MV-4-11 (cell line): ENCODE measurements at places on chromosomes 5 and 9.

DNA sequence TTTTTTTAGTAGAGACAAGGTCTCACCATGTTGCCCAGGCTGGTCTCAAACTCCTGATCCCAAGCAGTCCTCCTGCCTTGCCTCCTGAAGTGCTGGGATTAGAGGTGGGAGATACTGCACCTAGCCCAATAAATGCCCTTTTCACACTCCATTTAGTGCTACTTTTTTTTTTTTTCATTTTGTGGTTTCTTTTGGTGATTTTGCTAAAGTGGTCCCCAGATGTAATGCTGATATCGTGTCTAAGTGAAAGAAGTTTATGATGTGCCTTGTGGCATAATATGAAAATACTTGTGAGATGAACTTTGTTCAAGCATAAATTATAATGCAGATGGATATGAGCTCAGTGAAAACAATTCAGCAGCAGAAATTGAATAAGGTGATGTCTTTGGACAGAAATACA, 227.4 kb downstream of the ARHGAP26 start:
- DNase-seq, result no peak

- no peak for DNase-seq
These were observed 13.5 kb downstream of the RLN1 start for GRCh38 chr9:5326187-5326586.

DNA sequence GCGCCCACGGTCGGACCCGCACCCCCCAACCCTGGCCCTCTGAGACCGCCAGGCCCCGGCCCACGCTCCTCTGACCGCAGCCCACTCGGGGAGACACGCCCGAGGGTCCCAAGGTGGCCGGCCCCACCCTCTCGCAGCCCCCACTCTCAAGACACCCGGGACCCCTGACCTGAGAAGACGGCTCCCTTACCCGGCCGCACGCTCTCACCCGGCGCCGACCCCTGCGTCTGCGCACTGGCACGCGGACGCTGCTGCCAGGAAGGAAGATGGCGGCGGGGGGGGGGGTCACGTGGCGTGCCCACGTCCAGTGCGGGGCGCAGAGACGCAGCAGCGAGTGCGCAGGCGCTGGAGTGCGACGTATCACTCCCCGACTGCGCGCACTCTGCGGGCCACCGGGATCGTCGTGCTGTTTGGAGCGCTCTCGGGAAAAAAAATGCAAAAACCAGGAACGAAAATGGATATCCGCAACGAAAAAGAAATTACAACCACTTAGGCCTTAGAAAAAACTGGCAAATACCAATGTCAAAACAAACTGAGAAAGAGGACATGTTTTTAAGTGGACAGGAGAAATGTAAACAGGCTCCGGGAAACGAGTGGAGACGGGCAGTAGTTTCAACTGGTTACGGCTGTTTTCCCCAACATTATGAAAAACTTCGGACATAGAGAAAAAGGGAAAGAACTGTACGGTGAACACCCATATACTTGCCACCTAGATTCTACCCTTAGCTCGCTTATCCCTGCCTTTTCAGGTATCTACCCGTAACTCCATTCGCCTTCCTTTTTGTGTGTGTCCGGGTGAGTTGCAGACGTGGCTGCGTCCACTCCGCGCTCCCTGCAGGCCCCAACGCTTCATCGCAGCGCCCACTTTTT, at the start of gene MRPL36:
Gene MRPL36 (minus strand): TSS at position 236 of the 870 bp plus-strand sequence. CDS start 902 bp downstream, outside the sequence.
- peak; percentile 89 for DNase-seq

- DNase-seq, result no peak
These were observed 34.8 kb downstream of the ENC1 start for GRCh38 chr5:74605759-74606158.

DNA sequence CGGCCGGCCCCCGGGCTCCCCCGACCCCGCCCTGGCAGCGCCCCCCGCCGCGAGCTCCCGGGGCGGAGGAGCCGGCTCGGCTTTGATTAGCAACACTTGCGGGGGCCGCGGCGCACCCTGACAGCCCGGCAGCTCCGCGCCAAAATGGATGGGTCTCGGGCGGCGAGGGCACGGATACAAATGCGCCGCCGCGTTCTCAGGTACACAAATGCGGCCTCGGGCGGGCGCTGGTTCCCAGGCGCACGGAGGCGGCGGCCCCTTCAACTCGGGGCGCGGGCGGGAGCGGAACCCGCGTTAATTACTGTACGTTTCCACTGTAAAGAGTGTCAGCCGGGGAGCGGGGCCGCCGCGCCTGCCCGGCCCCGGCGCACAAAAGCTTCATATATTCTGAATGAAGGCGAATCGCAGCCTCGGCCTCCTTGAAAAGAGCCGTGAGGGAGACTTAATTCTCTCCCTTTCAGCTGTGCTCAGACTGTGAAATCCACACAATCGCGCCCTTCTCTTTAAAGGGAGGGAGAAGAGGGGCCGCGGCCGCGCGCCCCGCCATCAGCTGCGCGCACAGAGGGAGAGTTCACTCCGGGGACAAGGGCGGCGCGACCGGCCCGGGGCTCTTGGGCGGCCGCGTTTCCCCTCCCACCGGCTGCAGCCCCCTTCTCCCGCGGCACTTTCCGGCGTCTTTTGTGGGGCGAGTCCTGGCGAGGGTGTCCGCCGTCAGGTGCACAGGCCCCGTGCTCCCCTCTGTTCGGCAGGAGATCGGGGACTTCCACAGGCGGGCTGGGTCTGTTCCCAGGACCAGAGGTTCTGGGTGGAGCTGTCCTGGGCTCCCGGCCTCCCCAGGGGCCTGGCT, 27.0 kb downstream of the MSX2 start:
- no peak for DNase-seq

DNA sequence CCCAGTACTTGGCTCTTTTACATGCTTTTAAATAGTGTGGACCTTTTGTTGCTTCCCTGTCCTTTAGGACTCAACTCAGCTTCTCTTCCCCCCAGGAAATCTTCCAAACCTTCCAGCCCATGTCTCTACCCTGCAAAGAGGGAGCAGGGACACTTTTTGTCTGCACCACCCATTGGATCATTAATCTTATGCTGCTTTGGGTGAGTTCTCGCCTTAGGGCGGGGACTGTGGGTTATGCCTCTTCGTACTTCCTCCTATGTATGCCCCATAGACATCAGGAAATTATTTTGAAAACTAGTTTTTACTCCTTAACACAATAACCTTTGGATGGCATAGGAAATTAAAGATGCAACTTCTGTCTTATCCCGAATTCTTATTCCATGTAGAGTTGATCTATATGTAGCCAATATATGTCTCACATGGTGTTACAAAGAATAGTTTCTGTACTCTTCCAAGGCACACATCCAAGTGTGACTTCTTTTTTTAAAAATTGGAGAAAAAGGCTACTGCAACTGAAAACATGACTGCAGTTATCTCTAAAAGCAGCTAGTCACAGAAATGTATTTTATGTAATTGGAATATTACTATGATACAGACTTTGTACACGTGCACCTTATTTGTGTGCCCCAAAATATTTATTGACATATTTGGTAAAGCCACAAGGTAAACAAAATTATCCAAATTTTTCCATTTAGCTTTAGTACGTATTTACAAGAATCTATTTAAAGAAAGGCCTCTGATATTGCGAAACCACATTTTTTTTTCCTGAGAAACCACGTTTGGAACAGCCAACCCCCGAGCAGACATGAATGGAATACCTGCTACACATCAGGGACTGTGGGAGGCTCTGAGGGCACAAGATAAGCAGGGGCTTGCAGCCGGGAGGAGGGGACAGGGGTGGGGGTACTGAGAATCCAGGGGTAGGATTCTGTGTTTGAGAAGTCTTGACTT, 133.6 kb downstream of the WDR41 start:
- peak; percentile 42 for DNase-seq

GRCh38 chr9:16069671-16070454, 517.0 kb downstream of the CCDC171 start:
- no peak for DNase-seq

- no peak for DNase-seq
These were observed 75.7 kb upstream of the FBXW11 start for GRCh38 chr5:172082180-172082579.

- no peak for DNase-seq
These were observed 113.9 kb upstream of the BRINP1 start for GRCh38 chr9:119483153-119483552.

GRCh38 chr5:6446626-6447309, 1.9 kb upstream of the UBE2QL1 start:
- DNase-seq, result no peak

- DNase-seq, result no peak
These were observed 624.2 kb upstream of the GRIN3A start for GRCh38 chr9:102362470-102363132.

DNA sequence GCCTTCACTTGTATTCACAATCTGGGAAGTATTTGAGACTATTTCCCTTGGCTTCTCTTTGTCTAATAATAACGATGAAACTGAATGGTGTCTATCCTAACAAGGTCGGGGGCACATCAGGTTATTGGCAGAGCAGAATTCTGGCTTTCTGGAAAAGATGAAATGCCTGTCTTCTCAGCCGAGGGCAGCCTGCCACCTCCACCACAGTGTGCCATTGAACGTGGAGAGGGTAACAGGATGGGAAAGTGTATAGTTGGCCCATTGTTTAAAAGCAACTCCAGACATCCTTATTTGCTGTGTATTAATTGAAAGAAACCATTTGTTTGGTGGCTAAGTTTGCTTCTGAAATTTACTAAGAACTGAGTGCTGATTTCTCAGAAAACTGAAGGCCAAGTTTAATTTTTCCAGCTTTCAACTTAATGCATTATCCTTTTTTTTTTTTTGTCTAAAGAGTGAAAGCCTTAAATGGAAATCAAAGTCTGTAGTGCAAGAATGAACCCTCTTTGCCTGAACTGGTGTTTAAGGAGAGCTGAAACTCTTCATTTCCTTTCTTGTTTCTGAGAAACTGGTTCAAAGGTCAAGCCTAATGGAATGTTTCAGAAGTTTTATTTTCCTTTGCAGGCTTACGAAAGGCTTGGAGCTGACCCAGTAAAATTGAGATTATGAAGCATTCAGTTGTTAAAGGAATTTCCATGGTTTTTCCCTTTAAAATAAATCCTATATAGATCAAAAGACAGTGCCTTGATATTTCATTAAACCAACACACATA, 563.7 kb upstream of the DAP start:
- no peak for DNase-seq

GRCh38 chr9:135612437-135612836, 26.9 kb downstream of the GLT6D1 start:
- DNase-seq, result no peak

- DNase-seq, result no peak
These were observed 23.3 kb downstream of the DMRT2 start for GRCh38 chr9:1073497-1073896.

- DNase-seq, result peak; percentile 73
These were observed 2.2 kb upstream of the CANX start for GRCh38 chr5:179696603-179697002.

- no peak for DNase-seq
These were observed 193.4 kb downstream of the CDK5RAP2 start for GRCh38 chr9:120386390-120387131.

DNA sequence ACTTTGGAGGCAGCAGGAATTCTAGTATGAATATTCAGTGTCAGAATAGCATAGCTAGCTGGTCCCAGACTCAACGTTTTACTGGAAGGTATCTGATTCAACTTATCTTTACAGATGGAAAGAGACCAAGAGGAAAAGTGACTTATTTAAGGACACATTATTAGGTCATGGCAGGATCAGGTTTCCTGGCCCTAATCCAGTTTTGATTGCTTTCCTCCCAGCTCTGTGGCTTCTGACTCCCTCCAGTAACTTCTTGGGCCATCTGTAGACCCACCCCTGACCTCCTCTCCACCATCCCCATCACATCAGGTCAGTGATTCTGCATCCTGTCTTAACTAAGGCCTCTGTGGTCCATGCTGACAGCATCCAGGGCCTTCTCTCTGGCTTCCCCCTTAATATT, 38.4 kb downstream of the SH3TC2 start:
- no peak for DNase-seq

DNA sequence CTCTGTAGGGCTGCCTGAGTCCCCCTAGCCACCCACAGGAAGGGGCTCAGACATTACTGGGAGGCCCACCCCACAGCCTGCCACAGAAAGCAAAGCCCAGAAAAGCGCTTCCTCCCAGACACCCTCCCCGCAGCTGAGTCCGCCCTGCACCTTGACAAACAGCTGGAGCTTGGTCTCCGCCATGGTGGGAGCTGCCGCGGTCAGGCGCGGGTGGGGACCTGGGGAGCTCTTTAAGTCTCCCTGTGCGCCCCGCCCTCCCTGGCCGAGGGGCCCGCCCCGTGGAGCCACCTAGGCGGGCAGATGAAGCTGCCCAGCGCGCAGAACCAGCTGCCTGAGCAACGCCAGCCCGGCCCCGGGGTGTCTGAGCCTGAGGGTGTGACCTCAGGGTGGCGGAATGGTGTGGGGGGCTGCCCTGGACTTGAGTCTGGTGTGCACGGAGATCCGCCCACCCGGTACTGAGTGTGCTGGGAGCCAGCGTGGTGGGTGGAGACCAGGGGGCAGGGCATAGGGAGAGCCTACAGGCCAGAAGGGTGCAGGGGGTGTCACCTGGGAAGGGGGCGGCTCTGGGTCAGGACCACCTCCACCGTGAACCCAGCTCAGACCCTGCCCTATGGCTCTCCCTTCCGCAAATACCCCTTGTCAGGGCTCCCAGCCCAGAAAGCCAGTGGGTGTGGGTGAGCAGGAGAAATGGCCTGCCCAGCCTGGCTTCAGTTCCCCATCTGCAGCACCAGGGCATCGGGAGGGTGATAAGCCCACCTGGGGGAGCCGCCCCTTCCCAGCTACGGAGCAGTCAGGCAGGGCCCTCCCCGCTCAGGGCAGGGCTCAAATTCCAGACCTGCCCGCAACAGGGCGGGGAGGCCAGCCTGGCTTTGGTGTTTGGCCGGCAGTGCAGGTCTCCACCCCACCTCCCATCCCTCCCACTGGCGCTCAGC, at the start of gene CLIC3:
Gene CLIC3 (minus strand): TSS at position 208 of the 932 bp plus-strand sequence. CDS start 25 bp downstream, at position 183.
- DNase-seq, result peak; percentile 51

- DNase-seq, result no peak
These were observed at the start of gene MEIKIN for GRCh38 chr5:131945551-131946168. Gene MEIKIN, minus strand, starts transcription at chr5:131945663. Its CDS starts 158 bp downstream, at chr5:131945505.

GRCh38 chr5:159777049-159777660, 139.1 kb upstream of the ADRA1B start:
- no peak for DNase-seq

- DNase-seq, result no peak
These were observed 230.2 kb upstream of the DAPK1 start for GRCh38 chr9:87267251-87268070.

DNA sequence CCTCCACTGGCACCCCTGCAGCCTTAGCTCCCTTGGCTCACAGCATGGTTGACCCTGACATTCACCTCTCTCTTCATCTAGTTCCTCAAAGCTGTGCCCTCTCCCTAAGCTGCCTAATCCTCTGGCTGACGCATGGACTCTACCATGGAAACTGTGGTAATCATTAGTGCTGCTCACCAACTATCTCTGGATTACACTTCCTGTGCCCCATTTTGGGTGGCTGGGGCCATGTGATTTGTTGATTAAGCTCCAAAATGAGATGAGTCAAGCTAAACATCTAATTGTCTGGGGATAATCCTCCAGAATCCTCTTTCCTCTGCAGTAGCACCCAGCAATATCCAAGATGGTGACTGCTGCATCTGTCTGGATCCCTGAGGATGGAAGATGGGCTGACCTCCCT, 264.4 kb downstream of the SH3GL2 start:
- peak; percentile 90 for DNase-seq

GRCh38 chr9:79764374-79764773, 192.6 kb downstream of the TLE4 start:
- no peak for DNase-seq

DNA sequence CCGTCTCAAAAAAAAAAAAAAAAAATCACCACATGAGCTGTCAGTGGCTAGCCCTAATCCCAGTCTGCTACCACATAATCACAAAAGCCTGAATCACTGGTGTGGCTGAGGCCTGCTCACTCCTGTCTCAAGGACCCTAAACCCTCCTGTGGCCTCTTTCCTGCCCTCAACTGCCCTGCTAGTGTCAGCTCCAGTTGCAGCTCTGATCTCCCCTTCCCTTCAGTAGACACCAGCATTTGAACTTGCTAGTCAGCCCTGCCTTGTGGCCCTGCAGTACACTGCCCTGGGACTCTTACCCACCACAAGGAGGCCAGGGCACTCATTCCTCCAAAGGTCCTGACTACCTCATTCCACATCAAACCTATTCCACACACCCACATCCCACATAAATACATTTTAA, 9.5 kb upstream of the P4HA2 start:
- DNase-seq, result peak; percentile 90
